Caudate nucleus (tissue), 63 donors: ENCODE measurements at places on chromosomes 12 and 14.

GRCh38 chr12:55955344-55955743 lies 10.5 kb downstream of the PMEL start:
- no peak for DNase-seq

- no peak for DNase-seq
Observed at GRCh38 chr14:69317780-69318179, 57.8 kb downstream of the GALNT16 start.

GRCh38 chr12:52600475-52600874 lies 788 bp downstream of the KRT72 start:
- no peak for DNase-seq

DNA sequence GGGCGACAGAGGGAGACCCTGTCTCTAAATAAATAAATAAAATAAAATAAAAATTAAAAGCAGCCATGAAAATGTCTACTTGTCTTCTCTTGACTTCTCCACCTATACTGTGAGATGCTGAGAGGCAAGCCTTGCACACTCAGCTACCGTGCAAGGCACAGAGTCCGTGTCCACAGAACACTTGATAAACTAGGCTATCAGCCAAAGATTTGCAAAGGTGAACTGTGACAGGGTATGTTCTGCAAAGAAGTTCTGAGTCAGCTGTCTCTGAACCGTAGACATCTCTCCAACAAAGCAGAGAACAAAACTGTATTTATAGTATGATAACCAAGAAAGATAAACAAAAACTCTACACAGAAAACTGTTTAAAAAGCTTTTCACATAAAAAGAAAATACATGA lies 35.5 kb downstream of the STXBP6 start:
- DNase-seq = no peak

- peak; percentile 91 for DNase-seq
Observed at GRCh38 chr14:21476523-21476924, 235 bp downstream of the RAB2B start.

GRCh38 chr12:11607313-11608081 lies 42.0 kb upstream of the ETV6 start:
- no peak for DNase-seq

DNA sequence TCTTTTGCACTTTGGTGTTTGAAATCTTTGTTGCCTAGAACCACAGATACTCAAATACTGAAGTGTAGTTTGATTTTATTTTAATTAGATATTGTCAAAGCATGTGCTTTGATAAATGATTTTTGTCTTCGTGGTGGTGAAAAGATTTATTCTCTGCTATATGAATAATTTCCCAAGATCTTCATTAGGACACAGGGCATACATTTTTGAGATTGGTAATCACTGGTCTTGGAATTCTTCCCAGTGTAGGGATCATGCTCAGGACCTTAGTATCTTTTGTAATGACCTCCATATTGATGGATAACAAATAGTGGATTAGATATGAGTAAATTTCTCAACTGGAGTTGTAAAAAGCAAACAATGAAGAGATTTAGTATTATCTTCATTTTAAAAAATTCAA lies 28.2 kb downstream of the TBK1 start:
- no peak for DNase-seq

DNA sequence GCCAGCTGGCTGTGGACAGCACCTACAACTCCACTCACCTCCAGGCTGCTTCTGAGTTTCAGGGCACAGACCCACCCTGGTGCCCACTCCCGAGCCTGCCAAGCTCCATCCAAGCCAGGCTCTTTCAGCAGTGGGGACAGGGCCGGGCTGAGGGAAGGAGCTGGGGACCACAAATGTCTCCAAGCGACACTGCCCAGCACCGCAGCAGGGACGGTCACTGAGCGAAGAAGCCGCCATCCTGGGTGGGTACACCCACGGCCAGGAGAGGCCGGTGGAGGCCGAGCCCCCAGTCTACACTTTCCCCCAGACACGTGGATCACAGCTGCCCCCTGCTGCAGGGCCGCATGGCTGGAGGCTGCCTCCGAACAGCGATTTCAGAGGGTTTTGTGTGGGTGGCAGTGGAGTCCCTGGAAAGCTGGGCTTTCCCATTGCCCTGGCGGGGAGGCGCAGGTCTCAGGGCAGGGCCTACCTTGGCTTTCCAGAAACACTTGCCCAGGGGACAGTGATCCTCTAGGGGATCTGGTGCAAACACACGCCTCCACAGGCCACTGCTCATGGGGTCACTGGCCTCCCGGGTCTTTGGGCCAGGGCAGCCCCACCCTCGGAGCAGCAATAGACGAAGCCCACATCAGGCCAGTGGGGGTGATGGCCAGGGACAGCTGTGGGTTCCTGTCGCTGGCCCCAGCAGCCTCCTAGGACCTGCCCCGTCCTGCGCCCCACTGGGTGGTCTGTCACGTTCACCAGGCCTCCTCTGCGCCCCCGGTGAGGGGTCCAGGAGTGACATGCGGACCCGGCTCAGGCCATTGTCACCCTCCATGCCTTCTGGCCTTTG lies 1.2 kb upstream of the GPR132 start:
- no peak for DNase-seq

DNA sequence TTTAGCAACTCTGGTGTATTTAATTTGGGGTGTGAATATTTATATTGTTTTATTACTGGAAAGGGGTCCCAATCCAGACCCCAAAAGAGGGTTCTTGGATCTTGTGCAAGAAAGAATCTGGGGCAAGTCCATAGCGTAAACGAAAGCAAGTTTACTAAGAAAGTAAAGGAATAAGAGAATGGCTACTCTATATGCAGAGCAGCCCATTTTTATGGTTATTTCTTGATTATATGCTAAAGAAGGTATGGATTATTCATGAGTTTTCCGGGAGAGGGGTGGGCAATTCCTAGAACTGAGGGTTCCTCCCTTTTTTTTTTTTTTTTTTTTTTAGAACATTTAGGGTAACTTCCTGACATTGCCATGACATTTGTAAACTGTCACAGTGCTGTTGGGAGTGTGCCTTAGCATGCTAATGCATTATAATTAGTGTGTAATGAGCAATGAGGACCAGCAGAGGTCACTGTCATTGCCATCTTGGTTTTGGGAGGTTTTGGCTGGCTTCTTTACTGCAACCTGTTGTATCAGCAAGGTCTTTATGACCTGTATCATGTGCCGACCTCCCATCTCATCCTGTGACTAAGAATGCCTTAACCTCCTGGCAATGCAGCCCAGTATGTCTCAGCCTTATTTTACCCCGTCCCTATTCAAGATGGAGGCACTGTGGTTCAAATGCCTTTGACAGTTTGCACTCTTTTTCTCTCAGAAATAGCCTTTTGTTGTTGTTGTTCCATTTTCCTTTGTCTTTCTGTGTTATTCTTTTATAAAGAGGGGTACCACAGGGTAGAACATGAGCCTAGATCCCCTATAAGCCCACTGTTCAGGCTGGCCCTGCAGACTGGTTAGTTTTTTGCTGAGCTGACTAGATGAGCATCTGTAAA lies 75.5 kb upstream of the DCD start:
- no peak for DNase-seq

GRCh38 chr12:78331181-78331580 lies 500.5 kb downstream of the NAV3 start:
- no peak for DNase-seq

DNA sequence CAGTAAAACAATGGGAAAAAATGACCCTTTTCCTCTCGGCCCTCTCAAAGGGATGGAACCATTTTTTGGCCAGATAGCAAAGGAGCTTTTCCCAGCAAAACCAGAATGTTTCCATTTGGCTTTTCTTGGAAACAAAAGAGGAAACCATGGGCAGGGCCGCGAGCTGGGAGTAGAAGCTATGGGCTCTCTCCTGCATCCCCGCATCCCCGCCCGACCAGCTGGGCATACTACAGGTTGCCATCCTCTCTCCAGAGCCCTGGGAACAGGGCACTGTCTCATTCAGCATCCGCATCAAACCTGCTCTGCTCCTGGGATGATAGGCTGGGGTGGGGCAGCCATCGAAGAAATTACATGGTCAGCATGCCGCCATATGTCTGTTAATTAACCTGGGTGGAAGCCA lies 20.9 kb downstream of the CD9 start:
- no peak for DNase-seq

GRCh38 chr14:101469382-101470247 lies 91.7 kb upstream of the DIO3 start:
- no peak for DNase-seq

DNA sequence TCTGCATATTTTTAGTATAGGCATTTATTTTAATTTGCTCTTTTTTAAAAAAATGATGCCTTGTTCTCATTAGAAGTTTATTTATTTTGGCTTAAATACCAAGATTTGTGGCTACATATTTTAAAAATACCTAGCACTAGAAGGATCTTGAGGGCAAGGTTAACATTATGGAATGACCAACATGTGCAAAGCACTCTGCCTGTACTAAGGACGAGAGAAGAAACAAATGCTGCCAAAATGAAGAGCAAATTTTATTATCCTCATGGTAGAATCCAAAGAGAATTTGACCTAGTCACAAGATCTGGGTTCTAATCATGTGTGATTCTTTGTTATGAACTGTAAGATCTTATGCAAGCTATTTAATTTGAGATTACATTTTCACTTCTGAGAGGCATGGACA lies 2.8 kb downstream of the CAND1 start:
- DNase-seq = no peak

GRCh38 chr12:108772891-108773797 lies 41.8 kb upstream of the CORO1C start:
- DNase-seq = no peak

DNA sequence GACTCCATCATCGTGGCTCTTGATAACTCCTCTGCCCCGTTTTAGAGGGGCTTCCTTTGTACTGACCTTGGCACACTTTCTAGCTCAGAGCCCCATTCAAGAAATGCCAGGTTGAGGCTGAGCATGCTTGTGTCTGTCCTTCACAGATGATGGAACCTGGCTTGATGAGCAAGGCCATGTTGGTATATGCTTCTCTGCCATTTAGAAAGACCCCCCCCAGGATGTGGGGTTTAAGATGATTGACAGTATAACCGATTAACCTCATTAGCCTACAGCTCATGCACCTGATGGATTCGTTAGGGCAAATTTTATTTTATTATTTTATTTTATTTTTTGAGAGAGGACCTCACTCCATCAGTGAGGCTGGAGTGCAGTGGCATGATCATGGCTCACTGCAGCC lies 21.0 kb downstream of the BATF start:
- DNase-seq = no peak

DNA sequence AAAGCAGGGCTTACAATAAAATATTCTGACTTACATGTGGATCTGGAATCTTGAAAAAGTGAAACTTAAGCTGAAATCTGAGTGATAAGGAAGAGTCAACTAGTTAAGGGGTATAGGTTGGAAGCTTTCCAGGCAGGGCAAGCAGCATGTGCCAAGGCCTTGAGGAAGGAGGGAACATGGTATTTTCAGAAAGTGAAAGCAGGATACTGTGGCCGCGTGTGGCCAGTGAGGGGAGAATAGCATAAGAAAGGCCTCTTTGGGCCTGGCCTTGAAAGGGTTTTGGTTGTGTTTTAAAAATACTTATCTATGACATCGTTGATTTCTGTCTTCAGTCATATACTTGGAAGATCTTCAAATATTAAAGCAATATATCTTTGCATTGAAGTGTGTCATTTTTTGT lies 213.4 kb downstream of the AKAP6 start:
- DNase-seq = no peak

DNA sequence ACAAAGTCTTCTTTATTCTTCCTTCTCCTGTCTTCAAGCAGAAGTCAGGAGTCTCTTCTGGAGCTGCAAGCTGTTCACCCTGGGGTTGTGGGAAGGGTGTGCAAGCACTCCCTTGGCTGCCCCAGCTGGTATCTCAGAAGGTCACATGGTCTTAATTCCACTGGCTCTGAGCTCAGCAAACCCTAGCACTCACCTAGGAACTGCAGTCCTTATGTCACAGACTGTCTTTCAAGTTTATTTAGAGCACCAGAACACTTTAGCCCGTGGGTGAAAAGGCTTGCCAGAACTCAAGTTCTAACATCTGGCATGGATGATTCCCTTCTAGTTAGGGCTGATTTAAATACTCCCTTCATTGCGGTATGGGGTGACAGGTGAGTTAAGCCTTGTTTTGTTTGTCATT lies 379.0 kb downstream of the CCER1 start:
- no peak for DNase-seq

DNA sequence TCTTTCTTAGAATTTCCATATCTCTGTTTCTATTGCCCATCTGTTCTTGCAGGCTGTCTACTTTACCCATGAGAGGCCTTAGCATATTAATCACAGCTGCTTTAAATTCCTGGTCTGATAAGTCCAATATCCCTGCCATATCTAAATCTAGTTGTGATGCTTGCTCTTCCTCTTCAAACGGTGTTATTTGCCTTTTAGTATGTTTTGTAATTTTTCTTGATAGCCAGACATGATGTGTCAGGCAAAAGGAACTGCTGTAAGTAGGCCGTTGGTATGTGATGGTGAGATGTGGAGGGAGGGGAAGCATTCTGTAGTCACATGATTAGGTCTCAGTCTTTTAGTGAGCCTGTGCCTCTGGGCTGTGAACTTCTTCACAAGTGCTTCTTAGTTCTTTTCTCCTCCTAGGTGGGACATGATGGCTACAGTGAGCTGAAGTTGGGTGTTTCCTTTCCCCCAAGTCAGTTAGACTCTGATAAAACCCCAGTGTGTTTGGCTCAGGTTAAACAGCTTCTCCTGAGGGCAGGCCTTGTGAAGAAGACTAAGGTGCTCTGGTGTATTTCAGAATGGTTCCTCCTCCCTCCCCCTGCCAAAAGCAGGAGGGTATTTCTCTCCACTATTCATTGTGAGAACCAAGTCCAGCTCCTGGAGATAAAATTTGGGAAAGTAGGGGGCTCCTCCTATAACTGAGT lies 195.9 kb upstream of the PARP11 start:
- no peak for DNase-seq

DNA sequence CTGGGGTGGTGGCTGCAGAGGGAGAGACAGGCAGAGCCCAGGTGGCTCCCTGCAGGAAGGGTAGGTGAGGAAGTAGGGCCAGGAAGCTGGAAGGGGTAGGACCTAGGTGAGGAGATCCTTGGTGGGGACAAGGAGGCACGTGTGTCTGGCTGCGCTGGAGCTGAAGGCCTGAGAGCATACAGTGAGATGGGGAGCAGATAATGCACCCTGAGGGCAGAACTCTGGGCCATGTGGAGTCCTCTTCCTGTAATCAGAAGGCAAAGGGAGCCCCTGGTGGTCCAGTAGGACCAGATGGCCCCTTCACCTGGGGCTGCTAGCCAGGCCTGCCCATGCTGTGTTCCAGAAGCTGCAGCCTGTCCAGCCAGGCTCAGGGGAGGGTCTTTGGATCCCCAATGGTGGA lies 15.3 kb upstream of the KRT80 start:
- DNase-seq = no peak

DNA sequence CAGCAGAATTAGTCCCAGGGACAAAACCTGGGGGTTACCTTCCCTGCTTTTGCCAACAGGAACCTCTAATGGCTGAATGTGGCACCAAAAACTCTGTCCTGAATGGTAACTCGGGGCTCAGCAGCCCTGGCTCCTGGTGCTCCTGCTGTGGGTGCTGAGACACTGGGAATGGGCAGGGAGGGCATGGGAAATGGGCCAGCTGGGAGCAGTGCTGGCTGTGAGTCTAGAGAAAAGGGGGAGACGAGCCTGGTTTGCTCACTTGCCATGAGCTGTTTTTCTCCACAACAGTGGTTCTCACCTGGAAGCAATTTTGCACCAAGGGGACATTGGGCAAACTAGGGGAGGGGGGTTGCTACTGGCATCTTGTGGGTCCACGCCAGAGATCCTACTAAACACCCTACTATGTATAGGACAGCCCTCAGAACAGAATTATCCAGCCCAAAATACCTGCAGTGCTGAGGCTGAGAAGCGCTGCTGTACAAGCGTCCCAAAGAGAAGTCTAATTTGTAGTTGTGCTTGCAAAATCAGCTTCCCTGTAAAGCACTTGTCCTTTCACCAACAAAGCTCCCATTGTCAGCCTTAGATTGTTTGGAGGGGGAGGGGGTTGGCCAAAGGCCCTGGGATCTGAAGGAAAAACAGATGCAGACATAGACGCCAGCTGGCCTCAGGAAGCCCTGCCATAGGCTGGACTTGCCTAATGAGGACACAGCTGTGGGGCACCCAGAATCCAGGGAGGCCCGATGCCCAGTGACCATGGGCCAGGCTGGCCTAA lies 3.6 kb downstream of the LRRC74A start:
- peak; percentile 93 for DNase-seq
